ENCODE measurements at places on chromosomes 11 and 22.
A peak's percentile ranks its signal among the peaks of the same experiment; 100 is the strongest.

GRCh38 chr22:42269432-42270175, 849 bp downstream of the TCF20 start:
- DNase-seq = peak; percentile 72

DNA sequence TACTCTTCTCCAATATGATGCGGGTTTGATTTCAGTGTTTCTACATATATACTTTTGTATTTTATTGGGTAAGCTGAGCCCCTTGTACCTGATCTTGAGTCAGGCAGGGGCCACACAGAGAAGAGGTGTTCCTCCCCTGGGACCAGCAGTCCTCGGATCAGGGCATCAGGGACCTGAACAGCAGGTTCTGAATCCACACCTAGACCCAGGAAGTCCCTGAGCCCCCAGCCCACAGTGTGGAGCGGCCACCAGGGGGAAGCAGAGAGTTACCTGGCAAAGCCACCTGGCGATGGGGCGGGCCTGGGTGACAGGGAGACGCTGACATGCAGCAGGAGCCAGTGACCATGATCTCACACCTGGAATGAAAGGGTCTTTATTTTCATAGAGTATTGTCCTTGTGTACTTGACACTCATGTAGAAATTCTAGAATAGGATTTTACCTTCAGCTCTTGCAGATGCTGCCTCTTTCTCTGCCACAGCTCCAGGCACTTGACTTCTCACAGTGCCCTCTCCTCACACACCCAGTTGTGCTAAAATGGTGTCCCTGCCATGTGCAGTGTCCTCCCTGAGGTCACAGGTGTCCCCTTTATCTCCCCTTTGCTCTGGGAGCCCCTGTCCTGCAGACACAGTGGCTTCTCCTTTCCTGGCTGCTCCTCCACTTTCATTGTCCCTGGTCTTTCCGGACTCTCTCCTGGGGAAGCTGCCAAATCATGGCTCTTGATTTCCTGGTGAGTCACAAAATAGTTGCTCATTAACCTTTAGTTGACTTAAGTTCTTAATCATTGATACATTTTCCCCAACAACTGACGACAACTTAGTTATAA, 48.5 kb downstream of the GGTLC2 start:
- DNase-seq = peak; percentile 63

DNA sequence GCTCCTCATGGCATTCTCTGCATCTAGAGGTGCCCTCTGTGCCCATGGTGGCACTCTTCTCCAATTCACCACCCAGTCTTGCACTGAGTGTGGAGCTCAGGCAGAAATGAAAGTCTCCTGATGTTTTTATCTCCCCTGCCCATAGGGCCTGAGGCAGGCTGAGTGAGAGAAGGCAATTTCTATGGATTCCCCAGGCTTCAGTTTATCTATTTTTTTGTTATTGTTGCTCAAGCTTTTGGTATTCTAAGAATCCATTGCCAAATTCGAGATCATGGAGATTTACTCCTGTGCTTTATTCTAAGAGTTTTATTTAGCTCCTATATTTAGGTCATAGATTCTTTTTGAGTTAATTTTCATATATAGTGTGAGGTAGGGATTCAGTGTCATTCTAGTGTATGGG, 40.7 kb downstream of the TSPAN18 start:
- DNase-seq = no peak

DNA sequence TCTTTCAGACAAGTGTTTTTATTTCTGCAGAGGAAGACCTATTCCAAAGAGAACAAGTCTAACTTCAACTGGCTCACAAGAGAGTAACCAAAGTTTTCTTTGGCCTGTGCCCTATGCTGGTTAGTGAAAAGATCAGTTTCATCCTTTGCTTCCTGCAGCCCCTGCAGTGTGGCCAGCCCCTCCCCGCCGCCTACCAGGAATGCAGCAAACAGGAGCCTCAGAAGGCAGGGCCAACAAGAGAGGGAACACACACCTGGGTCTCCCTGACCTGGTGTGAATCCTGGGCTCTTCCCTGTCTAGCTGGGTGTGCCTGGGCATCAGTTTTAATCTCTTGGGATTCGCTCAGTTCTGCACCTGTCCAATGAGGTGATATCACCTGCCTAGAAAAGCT, 21.5 kb upstream of the SCARF2 start:
- no peak for DNase-seq

- no peak for DNase-seq
Measured at GRCh38 chr11:79092791-79093353, 348.0 kb downstream of the TENM4 start.

GRCh38 chr11:80118073-80118472, 677.2 kb upstream of the TENM4 start:
- no peak for DNase-seq

DNA sequence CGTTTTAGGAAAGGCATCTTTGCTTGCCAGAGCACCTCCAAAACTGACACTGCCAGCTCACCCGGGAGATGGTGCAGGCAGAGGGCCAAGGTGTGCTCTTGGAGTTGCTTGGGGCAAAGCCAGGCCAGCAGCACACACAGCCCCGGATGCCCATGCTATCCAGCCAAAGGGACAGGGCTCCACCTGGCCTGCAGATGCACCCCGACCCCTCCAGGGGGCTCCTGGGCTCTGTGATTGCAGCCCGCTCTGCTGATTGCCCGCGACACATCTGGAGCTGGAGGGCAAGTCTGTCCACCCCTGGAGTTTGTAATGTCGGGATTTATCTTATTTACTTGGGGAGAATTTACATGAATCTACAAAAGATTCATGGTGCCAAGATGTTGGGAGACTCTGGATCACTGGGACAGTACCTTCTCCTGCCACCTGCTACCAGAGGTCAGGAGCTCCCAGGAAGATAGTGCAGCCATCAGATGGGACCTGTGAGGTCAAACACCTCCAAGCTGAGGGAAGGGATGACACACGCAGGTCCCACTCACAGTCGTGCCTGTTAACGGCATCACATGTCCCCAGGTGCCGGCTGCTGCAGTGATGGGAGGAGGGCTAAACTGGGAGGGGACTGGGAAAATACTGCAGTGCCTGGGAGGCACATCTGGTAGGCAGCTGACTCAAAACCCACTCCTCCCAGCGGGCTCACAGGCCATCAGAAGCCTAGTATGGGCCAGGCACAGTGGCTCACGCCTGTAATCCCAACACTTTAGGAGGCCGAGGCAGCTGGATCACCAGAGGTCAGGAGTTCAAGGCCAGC, 17.2 kb downstream of the CBX7 start:
- DNase-seq = peak; percentile 49

DNA sequence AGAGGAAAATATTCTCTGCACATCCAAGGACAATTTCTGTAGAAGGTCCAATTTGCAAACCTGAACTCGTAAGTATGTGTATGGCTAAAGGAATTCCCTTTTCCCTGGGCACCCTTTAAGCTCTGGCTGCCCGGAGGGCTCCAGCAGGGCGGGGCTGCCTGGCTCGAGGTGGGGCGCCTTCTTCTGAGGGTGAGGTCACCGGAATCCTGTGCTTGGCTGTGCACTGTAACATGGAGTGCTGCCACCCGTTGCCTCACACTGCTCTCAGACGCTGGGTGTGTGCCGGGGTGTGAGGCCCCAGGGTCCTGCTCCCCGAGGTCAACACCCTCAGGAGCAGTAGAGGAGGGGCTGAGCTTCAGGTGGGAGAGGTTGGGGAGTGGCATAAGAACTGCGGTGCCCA, 61.5 kb downstream of the SYN3 start:
- DNase-seq = no peak
